ENCODE measurements at places on chromosomes 16 and 17.

DNA sequence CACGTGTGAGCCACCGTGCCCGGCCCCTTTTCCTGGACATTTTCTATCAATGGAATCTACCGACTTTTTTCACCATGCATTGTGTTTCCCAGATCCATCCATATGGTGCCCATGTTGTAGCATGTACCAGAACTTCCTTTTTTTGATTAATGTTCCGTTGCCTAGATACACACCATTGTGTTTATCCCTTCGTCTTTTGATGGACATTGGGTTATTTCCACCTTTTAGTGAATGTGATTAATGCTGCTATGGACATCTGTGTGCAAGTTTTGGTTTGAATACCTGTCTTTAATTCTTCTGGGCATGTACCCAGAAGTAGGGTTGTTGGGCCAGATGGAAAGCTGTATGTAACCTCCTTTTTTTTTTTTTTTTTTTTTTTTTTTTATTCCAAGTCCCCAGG is 79.8 kb downstream of the NT5M start:
- no peak for DNase-seq

DNA sequence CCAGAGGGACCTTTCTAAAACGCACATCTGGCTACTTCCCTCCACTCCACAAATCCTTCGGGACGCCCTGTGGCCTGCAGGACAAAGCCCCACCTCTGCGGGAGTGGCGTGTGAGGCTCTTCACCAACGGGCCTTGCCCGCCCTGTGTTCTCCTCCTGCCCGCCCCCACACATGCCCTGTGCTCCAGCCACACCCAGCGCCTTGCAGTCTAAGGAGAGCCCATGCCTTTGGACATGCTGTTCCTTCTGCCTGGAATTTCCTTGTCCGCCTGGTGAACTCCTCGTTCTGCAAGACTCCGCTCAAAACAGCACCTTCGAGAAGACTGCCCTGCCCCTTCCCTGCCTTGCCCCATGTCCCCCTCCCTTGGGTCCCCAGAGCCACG is 7.4 kb downstream of the ELOB start:
- DNase-seq = no peak

- no peak for DNase-seq
Measured at GRCh38 chr16:52398021-52398420, 148.9 kb downstream of the TOX3 start.

DNA sequence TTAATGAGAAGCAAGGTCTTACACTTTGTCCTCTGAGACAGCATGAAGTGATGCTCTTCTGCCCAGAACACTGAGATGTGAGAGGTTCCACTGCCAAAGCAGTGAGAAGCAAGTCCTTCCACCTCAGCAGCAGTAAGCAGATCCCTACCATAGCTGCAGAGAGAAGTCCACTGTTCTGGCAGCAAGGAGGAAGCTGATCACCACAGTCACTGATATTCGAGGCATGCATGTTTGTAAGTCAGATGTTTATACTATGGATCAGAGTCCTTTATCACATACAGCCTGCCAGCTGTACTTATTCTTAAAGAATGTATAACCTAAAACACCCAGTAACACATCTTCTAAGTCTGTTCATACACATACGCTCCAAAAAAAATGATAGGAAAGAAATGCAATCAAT is 18.2 kb upstream of the METTL2A start:
- no peak for DNase-seq

DNA sequence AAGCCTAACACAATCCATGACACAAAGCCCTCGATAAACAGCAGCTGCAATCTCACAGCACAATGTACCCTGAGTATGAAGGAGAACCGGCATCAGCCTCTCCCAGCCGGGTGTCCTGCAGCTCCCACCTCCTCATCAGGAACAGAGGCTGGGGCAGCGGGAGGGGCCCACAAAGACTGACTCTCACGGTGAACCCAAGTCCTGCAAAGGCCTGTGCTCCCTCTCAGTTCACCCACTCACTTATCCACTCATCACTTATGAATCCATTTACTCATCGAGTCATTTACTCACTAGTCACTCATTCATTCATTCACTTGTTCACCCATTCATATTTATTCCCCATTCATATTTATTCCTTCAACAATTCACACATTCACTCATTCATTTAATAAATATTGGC is 11.6 kb downstream of the ZNF423 start:
- no peak for DNase-seq

- DNase-seq = peak; percentile 92
Measured at GRCh38 chr16:25089351-25089750, 22.2 kb upstream of the LCMT1 start.

DNA sequence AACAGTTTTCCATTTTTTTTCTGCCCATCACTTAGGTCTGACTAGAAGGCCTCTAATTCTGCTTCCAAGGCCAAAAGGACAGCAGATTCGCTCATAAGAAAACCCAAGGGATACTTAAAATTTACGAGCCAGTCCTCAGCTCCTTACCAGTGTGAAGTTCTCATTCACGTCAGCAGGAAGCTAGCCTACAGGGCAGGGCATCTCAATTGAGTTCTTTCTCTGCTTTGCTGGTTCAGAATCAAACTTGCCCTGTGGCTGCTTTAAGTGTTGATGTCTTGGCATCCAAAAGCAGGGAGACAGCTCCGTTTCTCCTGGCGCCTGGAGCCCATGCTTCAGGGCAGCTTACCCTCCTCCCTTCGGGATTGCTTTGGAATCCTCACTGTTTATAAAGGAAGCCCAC is 136.0 kb downstream of the ANKFN1 start:
- DNase-seq = no peak

DNA sequence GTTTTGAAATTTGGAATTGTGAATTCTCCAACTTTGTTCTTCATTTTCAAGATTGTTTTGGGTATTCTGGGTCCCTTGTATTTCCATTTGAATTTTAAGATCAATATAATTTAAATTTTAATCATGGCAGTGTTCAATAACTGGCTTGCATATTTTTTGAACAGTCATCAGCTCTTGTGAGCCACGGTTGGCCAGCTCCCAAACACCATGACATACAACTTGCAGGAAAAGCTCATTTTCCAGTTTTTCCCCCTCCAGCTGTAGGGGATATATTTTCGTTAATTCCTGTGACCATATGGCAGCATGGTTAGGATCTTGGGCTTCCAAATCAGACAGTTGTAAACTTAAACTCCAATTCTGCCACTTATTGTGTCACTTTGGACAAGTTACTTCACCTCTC is 690.1 kb downstream of the WWOX start:
- DNase-seq = no peak

DNA sequence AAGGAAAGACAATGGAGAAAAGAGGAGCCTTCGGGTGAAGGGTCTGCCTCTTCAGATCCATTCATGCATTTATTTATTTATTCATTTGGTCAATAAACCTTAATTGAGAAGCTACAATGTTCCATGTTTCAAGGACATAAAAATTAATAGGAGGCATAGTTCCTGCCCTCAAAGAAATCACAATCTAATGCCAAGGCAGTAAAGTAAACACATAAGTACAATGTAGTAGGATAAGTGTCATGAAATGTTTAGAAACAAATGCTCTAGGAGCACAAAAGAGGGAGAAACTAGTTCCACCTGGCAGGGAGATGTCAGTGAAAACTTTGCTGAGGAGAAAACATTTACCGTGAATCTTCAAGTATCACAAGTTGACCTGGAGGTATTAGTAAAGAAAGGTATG is 103.5 kb upstream of the NOG start:
- DNase-seq = no peak

GRCh38 chr16:86593913-86594620 is 15.7 kb downstream of the FOXL1 start:
- no peak for DNase-seq

- DNase-seq = no peak
Measured at GRCh38 chr16:30997725-30998711, 12.4 kb downstream of the STX1B start.

GRCh38 chr17:70168977-70169708 is at the start of gene KCNJ2:
KCNJ2 (plus strand) TSS chr17:70169532; CDS start chr17:70175040, 5,508 bp downstream.
- DNase-seq = peak; percentile 87
